ENCODE measurements at places on chromosomes 1 and 21.
A peak's percentile ranks its signal among the peaks of the same experiment; 100 is the strongest.

GRCh38 chr1:43935711-43936427, 2.3 kb downstream of the ARTN start:
- DNase-seq, result peak; percentile 94

DNA sequence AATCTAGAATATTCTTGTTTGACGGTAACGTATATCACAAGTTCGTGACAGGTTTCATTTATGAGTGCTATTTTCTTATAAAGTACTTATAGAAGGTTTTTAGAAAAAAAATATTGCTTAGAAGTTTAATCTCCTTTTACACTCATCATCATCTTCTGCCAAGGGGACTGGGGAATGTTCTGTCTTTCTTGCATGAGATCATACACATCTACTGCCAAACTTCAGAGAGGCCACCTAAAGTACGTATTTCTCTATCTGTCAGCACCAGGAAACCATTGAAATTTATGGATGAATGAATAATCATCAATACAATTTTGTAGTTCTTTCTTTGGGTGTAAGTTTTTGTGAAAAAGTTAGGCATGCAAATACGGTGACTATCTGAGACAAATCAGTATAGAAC, 245.8 kb downstream of the SPATA17 start:
- DNase-seq, result no peak

DNA sequence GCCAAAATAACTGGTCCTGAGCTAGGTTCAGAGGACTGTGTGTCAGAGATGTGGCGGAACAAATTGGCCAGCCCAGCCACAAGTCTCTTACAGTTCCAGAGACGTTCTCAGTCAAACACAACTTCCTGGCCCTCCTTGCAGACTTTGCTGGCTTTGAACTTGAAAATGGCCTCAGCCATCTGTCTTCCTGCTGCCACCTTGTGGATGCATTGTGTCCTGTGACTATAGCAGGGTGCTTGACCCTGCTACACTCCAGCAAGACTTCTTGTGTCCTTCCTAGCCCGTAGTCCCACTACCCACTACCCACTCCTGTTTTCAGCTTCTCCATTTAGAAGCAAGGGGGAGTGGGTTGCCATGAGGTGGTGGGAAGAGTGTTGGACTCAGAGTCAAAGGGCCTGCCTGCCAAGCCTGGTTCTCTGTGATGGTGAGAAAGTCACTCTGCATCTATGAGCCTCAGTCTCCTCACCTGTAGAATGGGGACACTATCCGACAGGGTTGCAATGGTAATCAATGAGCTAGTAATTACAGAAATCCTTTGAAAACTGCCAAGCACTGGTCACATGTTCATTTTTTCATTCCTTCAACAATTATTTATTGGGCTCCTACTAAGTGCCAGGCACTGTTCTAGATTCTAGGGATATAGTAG, 109.9 kb downstream of the IGSF21 start:
- DNase-seq, result peak; percentile 2

GRCh38 chr1:175690915-175691314, 52.5 kb downstream of the TNR start:
- DNase-seq, result no peak

DNA sequence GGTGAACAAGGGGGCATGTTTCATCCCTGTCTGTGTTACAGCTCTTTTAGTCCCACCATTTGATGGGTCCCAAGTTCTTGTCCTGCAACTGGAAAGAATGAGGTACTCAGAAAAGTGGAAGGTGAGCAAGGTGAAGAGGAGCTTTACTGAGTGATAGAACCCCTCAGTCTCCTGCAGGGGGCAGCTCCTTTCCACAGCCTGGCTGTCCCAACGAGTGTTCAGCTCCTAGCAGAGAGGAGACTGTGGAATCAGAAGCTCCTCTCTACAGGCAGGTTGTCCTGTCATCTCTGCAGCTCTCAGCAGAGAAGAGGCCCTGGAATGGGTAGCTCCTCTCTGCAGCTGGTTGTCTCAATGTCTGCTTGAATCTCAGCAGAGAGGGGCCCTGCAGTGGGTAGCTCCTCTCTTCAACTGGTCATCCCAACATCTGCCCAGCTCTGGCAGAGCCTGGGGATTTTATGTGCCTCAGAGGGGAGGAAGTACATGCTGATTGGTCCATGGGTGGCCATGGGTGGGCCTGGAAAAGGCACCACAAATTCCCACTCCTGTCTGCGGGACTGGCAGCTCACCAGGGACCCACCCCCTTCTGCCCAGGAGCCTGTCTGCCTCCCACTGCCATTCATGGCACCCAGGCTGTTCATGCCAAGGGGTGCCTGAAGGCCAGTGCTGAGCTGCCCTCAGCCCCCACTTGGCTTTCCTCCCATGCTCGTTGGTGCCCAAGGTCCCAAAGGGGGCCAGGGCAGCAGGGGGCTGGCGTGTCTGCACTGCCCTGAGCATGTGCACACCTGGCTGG, 25.7 kb downstream of the LDLRAD1 start:
- no peak for DNase-seq

All from epithelial cell of esophagus (primary cell).